Mesendoderm (in vitro differentiated cells): ENCODE measurements at places on chromosomes 1 and 21.

- no peak for DNase-seq
These were observed 126.7 kb downstream of the PRRX1 start for GRCh38 chr1:170790651-170791071.

- DNase-seq, result no peak
These were observed 91.6 kb upstream of the CHODL start for GRCh38 chr21:18153063-18153462.

DNA sequence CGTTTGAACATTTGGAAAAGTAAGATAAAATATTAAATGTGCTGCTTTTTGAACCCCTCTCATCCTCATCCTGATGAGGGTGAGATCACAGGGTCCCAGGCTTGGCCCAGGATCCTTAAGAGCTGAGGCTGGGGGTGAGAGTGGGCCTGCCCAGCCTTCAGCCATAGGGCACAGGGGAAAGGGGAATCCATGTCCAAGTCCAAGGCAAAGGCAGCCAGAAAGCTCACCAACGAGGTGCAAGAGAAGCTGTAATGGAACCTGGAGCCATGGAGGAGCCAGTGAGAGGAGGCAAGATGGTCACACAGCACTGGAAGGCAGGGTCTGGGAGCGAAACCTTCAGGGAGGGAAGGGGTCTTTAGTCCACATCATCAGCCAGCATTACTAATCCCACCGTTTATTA lies 191.9 kb downstream of the RRAGC start:
- no peak for DNase-seq

- DNase-seq, result peak; percentile 93
These were observed at the start of gene ANKRD45 for GRCh38 chr1:173669491-173669941. TSS of gene ANKRD45 (minus strand) at chr1:173669851. CDS start at chr1:173659418, 10,433 bp downstream.

DNA sequence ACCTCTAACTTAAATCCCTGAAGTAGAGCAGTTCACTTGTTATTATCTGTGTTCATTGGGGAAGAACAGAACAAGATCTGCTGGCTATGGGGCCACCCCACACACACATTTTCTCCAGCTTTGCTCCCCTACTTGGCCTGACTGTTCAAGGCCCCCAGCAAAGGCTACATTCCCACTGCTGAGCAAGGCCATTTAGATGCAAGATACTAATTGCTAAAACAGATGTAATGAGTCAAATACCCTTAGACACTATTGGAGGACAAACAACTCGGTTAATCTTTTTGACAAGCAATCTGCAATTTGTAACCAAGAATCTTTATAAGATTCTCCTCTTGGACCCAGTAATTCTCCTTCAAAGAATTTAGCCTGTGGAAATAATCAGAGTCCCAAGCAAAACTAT lies 67.7 kb downstream of the NAV1 start:
- no peak for DNase-seq

GRCh38 chr1:220572416-220572815 lies 44.5 kb downstream of the MARK1 start:
- DNase-seq, result no peak

DNA sequence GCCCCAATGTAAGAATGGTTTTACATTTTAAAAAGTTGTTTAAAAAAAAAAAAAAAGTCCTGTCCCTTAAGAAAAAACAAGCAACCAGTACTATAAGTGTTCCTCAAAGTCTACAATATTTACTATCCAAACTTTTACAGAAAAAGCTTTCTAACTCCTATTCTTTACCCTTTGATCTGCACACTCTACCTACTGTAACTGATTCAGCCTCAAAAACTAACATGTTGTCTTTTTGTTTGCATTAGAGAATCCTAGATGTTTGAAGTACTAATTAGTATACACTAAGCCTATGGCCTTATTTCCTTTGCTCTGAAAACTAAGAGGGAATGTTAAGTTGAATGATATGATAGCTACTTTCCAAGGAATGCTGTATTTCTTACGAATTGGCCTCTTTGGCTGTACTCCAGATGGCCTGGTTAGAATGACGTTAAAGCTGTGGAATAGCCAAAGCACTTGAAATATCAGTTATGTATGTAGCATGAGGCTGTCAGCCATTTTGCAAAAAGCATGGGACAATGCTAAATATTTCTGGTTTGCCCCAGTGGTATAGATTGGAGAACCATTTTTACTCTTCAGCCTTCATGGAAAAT lies 234.8 kb downstream of the GPR52 start:
- DNase-seq, result no peak

DNA sequence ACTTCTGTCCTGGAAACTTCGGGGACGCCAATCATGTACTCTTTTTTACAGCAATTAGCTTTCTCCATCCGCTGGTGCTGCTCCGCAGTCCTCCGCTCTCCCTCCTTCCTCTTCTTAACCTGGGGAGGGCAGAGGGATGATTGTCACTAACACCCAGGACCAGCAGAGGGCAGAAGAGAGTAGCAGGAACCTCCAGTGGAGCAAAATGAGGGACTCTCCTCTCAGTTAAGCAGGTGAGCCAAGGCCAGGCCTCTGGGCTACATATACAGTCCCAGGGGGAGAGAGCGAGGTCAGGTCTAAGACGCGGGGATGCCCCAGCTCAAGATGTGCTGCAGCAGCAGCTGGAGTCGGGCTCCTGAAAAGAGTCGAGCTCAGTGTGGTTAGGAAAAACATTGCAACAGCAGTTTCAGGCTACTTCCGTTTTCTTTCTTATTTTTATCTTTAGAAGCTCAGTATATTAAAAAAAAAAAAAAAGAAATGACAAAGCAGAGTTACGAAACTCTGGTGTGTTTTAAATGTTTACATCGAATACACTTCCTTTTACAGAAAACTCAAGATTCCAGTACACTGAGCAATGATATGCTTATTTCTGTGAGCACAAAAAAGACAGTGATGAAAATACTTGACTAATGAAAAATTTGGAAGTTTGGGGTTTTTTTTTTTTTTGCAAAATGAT lies 25.7 kb upstream of the NLRP3 start:
- DNase-seq, result peak; percentile 93

GRCh38 chr1:158818975-158819431 lies 12.1 kb upstream of the MNDA start:
- no peak for DNase-seq

DNA sequence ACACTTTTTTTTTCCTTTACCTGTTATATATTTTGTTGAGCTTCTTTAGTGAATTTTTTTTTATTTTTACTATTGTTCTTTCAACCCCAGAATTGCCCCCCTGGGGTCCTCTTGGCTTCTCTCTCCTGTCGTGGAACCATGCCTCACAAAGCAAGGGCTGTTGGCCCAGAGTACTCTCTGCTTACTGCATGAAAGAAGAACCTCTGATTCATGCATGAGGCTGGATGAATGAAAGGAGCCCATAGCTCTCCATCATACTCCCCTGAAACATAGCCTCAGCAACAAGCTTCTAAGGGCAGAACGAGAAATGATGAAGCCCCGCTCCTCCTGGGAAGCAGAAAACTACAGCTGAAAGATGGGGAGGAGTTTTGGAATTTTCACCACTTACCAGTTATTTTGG lies 1441.0 kb downstream of the BRINP3 start:
- DNase-seq, result no peak

DNA sequence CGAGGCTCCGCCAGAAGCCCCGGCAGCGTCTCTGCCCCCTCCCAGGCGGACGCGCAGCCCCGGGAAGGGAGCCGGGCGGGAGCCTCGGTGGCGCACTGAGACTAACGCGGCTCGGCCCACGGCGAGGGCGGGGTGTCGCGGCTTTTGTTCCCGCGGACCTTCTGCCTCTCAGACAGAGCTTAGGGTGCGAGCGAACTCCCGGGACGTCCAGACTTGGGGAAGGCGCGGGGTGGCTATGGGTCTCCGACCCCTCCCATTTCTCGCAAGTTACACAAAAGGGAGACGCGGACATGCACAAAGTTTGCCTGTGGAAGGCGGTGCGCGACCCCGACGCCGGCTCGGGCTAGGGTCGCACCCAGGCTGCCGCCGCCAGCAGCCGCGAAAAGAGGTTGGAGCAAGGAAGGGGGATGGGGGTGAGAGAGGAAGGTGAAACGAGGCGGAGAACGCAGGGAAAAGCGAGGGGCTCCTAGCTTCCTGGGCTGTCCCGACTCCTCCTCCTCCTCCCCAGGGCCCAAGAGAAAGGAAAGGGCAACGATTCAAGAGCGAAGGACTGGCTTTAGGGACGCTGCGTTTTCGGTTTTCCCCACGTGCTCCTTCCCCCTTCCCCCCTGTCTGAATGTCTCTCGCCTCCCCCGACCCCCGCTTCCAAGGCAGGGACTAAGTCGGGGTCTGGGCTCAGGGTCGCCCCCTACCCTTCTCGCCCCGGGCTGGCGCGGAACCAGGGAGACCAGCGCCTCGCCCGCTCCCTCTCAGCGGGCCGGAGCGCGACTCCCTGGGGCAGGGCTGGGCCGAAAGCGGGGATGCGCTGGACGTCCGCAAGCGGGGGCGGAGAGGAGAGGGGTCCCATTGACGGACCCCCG lies 729 bp downstream of the APP start:
- peak; percentile 85 for DNase-seq
